COLO829 (cell line): ENCODE measurements at places on chromosomes 7 and 10.

DNA sequence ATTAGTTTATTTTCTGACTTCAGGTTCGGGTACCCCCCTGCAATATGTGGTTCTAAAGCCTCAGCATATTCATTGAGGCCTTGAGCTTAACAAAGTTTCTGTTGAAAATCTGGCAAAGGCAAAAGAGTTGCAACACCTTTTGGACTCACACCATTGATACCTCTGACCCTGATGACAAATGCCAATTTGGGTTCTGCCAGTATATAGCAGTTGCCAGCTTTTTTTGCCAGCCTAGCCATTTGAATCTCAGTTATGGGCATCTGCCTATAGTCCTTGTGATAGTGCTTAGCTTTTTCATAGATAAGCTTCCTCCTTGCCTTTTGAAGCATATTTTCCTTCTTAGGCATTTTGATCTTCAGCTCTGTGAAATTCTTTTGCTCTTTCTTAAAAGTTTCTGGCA, 31.9 kb downstream of the LIPJ start:
- DNase-seq = no peak

- no peak for DNase-seq
These were observed 55.1 kb upstream of the ZEB1 start for GRCh38 chr10:31263903-31264302.

DNA sequence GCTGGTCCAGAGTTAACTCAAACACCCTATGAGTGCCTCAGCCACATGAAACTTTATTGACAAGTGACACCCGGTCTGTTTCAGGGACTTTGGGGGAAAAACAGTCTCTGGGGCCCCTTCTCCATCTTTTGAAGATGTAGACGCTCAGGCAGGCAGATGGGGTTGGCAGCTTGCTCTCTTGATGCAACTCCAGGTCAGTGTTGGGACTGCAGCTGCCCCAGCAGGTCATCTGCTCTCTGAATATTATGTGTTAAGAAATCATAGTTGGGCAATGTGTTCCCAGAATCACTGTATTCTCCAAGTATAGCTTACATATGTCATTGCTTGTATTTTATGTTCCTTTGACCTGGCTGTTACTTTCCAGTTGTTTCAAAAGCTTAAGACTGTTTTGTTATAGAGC, 544.9 kb upstream of the MGMT start:
- DNase-seq = no peak

DNA sequence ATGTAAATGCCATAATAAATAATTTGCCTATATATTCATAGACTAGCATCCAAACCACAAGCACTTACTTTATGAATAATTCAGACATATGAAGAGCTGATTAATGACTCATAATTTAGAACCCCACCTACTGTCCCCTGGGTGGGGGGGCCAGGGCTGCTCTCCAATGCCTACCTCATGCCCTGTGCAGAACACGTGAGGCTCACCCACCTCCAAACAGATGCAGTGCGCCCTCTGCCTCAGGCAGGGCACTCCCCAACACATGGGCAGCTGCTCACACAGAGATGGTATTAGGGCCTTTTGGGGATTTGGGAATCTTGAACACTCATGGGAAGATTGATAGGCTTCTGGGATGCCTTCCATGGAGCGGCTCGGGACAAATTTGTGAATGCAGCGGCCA, 75.1 kb upstream of the INSIG1 start:
- DNase-seq = no peak

GRCh38 chr10:21138769-21139340, 241.7 kb upstream of the NEBL start:
- no peak for DNase-seq

- DNase-seq = no peak
These were observed 86.3 kb upstream of the MKLN1 start for GRCh38 chr7:131241386-131241785.

- no peak for DNase-seq
These were observed 18.0 kb upstream of the ARID5B start for GRCh38 chr10:61883371-61884025.

DNA sequence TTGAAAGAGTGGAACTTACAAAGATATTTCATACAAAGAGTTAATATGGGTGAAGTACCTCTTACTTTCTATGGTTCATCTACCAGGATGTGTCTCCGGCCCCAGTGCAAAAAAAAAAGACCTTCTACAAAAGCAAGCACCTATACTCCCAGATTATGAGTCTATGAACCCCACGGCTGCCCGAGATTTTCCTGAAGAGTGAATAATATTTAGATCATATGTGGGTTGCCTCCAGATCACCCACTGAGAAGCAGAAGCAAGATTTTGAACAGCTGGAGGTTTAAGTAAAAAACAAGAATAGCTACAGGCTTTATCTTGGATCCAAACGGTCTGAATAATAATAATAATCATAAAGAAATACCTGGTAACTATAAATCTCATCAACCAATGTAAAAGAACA, 207.7 kb downstream of the SKAP2 start:
- no peak for DNase-seq

- no peak for DNase-seq
These were observed 5.2 kb upstream of the UTF1 start for GRCh38 chr10:133224756-133225372.

DNA sequence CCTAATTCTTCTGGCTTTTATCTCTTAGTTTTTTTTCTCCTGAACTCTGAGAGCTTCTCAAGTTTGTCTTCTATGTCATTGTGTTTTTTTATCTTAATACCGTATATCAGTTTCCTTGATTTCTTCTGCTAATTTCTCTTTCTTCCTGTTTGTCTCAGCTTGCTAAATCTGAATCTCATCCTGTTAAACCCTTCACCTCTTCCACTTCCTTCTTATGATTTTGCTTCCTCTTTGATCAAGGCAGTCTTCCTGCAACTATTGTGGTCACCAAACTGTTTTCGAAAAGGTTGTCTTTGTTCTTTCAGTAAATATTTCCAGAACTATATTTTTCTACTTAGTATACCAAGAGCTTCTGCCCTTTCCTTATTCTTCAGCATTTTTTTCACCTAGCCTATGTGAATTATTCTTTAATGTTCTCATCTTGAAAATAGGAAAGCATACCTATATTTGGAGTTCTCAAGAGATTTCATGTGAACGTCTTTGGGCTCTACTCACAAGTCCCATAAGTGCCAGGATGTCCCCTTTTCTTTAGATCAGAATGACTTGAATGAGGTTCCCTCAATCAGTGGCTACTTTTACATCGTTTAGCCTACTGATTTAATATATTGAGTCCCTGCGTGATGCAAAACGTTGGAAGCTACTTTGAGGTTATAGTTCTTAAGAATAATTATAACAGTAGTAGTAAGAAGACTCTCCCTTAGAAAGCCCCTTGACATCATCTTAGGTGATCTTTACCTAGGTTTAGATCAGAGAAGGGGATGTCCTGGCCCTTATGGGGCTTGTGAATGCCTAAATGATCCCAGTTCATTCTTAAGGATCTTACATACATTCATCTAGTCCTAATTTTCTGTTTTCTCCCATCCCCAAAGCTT, 415.4 kb upstream of the AUTS2 start:
- no peak for DNase-seq

DNA sequence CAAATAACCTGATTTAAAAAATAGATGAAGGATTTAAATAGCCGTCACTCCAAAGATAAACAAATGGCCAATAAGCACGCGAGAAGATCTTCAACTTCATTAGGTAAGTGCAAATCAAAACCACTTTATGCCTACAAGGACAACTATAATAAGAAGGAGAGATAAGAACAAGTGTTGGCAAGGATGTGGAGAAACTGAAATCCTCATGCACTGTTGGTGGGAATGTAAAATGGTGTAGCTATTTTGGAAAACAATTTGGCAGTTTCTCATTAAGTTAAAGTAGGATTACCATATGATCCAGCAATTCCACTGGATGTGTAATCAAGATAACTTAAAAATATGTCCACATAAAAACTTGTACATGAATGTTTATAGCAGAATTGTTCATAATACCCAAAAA, 64.1 kb downstream of the CXCL12 start:
- DNase-seq = no peak

DNA sequence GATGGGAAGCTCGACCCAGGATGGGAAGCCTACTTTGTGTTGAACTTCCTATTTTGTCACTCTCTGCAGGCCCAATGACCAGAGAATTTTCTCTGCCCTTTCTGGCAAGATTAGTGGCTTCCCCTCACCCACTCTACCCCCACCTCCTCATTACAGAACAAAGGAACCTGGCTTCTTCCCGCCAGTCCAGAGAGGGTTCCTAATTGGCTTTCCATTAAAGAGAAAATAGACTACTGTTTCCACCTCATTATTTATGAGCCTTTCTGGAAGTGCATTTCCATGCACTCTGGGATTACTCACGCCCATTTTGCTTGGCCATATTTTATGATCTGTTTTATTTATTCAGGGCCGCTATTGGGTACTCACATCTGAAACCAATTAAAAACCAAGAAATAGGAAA, 94.9 kb upstream of the TCF7L2 start:
- no peak for DNase-seq

GRCh38 chr10:116111483-116112095, 161.4 kb downstream of the GFRA1 start:
- no peak for DNase-seq

DNA sequence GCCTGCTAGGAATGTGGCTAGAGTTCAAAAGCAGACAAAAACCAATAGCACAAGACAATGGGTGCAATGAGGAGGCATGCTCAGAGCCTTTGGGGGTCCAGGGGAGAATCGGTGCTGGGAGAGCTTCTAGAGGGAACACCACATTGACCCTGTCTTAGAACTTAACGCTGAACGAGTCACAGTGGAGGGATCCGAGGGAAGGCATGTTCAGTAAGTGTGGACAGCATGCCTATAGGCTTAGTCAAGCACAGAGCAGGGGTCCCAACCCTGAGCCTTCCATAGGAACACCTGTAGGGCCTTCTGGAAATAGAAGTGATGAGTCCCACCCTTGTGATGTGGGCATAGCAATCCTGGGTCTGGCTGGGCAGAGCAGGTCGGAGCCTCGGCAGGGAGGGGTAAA, 148.7 kb downstream of the PKD1L1 start:
- no peak for DNase-seq

- no peak for DNase-seq
These were observed 59.0 kb downstream of the CCDC6 start for GRCh38 chr10:59847326-59847725.

DNA sequence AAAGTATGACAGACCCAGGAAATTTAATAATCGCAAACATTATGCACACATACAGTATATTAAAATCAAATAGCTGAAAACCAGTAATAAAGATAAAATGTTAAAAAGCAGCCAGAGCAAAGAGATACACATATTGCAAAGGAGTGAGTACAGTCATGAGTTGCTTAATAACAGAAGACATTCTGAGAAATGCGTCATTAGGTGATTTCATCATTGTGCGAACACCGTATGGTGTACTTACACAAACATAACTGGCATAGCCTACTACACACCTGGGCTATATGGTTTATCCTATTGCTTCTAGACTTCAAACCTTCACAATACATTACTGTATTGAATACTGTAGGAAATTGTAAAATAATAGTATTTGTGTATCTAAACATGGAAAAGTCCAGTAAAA, 367.6 kb downstream of the NXPH1 start:
- no peak for DNase-seq

GRCh38 chr10:25934621-25935139, 651 bp downstream of the MYO3A start:
- no peak for DNase-seq

DNA sequence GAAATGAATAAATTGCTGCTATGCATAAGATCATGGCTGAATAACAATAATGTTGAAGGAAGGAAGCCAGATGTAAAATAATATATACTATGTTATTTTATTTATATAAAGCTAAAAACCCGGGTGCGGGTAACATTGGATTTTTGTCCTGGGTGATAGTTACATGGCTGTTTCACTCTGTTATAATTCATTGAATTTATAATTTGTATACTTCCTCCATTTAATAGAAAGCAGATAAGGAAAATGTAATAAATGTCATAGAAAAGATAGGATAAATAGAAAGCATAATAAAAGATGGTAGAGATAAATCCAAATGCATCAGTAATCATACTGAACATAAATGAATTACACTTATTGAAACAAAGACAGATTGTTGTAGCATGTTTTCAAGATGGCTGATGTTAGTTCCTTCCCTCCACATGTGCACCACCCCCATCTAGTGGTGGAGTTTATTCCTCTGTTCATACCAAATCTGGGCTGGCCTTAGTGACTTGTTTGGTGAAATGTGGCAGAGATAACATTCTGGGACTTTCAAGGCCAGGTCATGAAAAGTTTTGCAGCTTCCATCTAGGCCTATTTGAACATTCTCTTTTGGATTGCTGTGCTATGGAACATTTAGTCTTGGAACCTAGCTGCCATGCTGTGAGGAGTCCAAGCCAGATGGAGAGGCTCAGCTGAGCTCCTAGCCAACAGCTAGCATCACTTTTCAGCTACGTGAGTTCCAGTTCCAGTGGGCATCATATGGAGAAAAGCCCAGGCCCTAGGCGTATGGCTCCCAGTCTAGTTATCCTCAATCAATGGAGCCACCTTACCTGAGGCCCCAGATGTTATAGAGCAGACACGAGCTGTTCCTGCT, 46.9 kb downstream of the AHCYL2 start:
- DNase-seq = peak; percentile 91

DNA sequence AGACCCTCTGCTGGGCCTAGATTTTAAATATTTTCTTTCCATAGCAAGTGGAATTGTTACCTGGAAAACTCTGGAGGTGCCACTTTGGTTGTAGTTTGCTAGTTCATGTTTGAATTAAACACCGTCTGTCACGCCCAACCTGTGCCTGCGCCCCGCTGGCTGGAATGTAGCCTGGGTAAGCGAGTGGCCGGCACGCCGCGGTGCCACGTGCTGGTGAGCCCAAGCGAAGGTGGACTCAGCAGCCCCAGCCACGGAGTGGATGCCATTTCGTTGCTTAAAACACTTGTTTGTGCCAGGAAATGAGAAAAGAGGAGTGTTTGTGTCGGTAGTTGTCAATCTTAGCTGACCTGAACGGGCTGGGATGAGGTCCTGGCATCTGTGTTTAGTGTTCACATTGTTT, 2.7 kb downstream of the GET4 start:
- no peak for DNase-seq

DNA sequence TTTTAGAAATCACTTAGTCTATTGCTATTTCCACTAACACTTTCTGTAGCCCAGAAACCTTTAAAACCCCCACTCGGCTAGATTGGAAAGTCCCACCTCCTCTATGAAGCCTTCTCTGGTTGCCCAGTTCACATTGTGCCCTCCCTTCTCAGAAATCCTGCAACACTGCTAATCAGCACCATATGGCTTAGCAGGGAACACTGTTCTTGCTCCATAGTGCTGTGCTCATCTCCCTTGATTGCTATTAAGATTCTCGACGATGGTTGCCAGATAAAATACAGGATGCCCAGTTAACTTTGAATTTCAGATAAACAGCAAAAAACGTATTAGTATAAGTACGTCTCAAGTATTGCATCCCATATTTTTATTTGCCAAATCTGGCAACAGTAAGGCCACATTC, 40.1 kb upstream of the XPNPEP1 start:
- no peak for DNase-seq

GRCh38 chr10:32379318-32379949, 32.5 kb upstream of the EPC1 start:
- no peak for DNase-seq

- DNase-seq = no peak
These were observed 32.6 kb downstream of the ARHGAP21 start for GRCh38 chr10:24690961-24691512.

DNA sequence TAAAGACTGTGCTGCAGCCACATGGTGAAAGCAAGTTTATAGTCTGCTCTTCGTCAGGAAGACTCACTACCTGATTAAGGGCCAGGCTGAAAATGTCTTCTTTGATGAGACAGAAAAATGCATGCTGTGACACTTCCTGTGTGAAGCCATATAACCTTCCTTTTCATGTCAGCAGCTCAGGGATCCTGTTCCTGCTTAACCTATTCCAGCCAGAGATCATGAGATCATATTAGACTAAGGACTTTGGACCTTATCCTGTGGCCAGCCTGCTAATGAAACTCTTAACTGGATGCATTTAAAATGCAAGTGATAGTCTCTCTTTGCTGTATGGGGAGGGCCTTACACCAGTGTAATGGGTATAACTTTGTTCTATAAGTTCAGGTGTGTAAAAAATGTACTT, 165.2 kb downstream of the PTEN start:
- DNase-seq = no peak
